ENCODE measurements at places on chromosomes 1 and 21.
A peak's percentile ranks its signal among the peaks of the same experiment; 100 is the strongest.

DNA sequence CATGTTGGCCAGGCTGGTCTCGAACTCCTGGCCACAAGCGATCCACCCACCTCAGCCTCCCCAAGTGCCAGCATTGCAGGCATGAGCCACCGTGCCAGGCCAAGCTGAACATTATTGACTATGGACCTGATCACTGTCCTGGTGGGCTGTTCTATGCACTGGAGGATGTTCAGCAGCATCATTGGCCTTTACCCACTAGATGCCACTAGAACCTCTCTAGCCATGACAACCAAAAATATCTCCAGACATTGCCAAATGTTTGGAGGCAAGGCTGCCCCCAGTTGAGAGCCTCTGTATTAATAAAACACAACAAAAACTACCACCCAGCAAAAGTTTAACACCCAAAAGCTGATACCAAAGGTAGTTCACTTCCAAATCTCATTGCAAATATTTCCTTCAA, 110.8 kb upstream of the SOD1 start:
- DNase-seq = no peak

GRCh38 chr1:205832326-205832751, 17.6 kb downstream of the PM20D1 start:
- DNase-seq = no peak

- peak; percentile 92 for DNase-seq
Measured at GRCh38 chr1:110336300-110337039, 2.7 kb upstream of the RBM15 start.

- no peak for DNase-seq
Measured at GRCh38 chr1:158716335-158716734, 4.2 kb downstream of the OR6K3 start.

GRCh38 chr1:151956957-151957497, 36.6 kb downstream of the S100A10 start:
- DNase-seq = no peak

DNA sequence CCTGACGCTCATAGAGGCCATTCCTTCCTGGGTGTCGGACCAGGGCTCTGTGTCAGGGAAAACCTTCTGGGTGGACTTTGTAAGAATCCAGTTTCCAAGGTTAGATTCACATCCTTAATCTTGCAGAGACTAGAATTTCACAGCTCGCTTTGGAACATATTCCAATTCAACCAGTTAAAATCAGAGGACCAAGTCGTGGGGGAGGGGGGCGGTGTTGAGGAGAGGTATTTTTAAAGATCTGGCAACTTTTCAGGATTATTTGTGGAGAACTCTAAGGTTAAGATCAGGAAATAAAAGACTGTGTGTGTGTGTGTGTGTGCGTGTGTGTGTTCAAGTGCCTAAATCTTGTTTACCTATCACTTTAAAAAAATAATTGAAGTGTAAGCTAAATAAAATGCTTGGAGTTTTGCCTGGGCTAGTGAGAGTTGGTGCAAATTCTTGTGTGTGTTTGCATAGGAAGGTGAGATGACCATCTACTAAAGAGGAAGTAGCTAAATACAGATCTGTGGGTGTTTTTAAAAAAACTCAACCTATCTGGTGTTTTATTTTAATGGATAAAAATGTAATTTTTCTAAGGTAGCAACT, 21.8 kb downstream of the TENT5C start:
- peak; percentile 64 for DNase-seq

DNA sequence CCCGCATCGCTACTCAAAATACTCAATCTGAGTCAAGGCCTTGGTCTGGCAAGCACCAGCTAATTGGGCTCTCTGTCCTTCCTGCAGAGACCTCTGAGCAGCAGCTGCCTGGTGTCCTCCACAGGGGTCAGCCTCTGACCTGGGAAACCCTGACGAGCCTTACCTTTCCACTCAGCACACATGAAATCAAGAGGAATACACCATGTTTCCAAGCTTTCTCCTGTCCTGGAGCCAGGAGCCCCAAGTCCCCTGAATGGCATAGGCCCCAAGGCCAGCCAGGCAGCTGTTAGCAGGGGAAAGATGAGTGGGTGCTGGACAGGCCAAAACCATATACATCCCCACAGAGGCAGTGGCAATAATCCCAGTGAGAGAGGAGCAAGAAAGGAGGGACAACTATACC, 27.2 kb upstream of the TSPEAR start:
- no peak for DNase-seq

Measured in PC-9 (cell line).